ENCODE measurements at places on chromosomes 11 and 22.
A peak's percentile ranks its signal among the peaks of the same experiment; 100 is the strongest.

GRCh38 chr11:27694992-27695391 is 5.3 kb downstream of the BDNF start:
- peak; percentile 9 for DNase-seq

DNA sequence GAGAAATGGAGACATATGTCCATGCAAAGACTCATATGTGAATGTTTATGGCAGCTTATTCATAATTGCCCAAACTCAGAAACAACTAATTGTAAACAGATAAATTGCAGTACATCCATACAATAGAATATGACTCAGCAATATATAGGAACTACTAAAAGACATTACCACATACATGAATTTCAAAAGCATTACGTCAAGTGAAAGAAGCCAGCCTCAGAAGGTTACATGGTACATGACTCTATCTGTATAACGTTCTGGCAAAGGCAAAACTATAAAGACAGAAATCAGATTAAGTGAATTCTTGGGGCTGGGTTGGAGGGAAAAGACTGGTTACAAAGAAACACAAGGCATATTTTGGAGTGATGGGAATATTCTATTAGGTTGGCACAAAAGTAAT is 7.2 kb downstream of the KCTD21 start:
- no peak for DNase-seq

DNA sequence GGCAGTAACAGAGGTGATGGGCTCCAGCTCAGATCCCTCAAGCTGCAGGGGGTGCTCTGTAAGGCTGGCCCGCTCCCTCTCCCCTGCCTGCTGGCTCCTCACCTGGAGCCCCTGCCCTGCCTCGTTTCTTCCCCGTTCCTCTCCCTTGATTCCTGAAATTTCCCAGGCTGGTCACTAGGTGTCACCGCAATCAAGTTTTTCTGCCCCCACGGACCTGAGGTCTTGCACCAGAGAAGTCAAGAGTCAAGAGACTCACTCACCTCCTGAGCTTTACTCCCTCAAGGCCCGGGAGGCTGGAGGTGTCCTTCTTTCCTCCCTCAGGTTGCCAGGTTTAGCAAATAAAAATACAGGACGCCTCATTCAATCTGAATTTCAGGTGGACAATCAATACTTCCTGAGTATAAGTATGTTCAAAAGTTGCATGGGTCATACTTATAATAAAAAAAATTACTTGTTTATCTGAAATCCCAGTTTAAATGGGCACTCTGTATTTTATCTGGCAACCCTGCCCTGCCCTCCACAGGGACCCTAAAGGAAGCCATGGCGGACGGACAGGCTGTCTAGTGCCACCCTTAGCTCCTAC is 69.2 kb downstream of the SCUBE1 start:
- DNase-seq, result peak; percentile 18

- no peak for DNase-seq
These were observed 1.5 kb downstream of the TCIRG1 start for GRCh38 chr11:68040101-68040956.

GRCh38 chr11:123536690-123537437 is 106.8 kb downstream of the GRAMD1B start:
- DNase-seq, result no peak

GRCh38 chr11:623349-623869 is 1.3 kb downstream of the CDHR5 start:
- no peak for DNase-seq

GRCh38 chr11:121578251-121578976 is 125.6 kb upstream of the SORL1-AS1 start:
- no peak for DNase-seq

GRCh38 chr11:8015753-8016239 is 28.7 kb downstream of the EIF3F start:
- no peak for DNase-seq

- DNase-seq, result no peak
These were observed 99.6 kb upstream of the GRAMD1B start for GRCh38 chr11:123330471-123330870.

DNA sequence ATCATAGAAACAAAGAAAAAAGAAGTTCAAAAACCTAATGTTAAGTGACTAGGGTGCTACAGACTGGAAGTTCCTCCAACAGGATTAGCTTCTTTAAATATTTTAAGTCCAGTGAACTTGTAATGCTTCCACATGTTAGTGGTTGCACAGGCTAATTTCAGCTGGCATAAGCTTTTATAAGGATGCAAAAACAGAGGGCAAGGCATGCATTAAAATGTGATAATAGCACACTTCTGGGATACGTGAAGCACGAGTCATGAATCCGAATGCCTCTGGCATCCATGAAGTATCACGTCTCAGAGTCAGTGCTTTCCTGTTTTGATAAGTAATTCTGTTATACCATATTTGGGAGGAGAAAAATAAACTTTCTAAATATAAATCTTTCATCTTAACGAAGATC is 106.8 kb downstream of the DCDC1 start:
- DNase-seq, result no peak

GRCh38 chr11:130216221-130216550 is 56.6 kb downstream of the ST14 start:
- no peak for DNase-seq

GRCh38 chr11:30447058-30447640 is 124.2 kb downstream of the ARL14EP start:
- DNase-seq, result no peak

- DNase-seq, result no peak
These were observed 224.6 kb downstream of the MN1 start for GRCh38 chr22:27576815-27577573.

GRCh38 chr11:34631737-34632104 is 10.8 kb downstream of the EHF start:
- peak; percentile 94 for DNase-seq

DNA sequence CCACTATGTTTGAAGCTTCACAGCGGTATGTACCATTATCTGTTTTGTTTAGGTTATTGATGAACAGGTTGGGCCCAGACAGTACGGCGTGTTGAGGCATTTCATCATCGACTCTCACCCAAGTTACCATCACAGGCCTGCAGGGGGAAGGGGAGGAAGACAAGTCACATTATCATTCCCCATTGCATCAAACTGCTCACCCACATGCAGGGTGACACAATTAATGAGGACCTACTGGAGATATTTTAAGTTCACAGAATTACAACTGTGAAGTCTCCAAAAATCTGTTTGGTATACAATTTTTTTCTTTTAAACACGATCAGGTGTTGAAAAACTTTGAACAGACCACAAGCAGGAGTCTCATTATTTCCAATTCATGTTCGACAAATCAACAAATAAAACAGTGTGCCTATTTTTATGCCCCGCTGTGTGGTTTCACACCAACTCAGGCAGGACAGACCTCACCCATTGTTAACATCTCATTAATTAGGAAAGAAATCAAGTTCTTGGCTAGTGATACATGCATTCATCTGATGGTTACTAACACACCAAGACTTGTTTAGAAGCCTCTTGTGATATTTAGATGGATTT is 289.5 kb downstream of the CADM1 start:
- DNase-seq, result no peak

DNA sequence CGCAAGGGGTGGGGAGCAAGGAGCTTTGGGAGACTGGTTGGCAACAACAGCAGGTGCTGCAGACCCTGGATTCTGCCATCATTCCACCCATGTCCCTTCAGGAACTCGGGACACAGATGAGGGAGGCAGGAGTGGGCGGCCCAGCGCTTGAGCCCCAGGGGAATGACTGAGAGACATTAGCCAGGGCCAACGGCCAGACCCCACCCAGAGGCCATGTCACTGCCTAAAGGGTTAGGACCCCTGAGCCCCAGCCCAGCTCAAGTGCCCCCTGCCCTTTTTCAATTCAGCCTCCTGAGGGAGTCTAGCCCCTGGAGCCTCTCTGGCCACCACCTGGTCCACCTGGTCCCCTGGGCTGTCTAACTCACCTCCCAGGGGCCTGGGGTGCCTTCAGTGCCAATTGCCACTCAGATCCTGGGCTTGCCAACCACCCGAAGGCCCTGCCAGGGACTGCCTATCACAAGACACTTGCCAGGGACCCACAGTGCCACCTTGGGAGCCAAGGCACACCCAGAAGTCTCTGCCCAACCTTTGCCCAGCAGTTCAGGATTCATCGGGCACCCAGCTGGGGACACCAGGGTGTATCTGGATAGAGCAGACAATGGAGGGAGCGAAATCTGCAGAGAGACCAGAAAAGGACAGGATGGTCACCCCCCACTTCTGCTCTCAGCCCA is 16.6 kb downstream of the MFNG start:
- no peak for DNase-seq

GRCh38 chr11:15720460-15720859 is 605.7 kb downstream of the INSC start:
- DNase-seq, result no peak

- no peak for DNase-seq
These were observed 470.5 kb upstream of the CADM1 start for GRCh38 chr11:115974703-115975102.

- no peak for DNase-seq
These were observed 1.6 kb downstream of the CADM1 start for GRCh38 chr11:115502636-115503082.

DNA sequence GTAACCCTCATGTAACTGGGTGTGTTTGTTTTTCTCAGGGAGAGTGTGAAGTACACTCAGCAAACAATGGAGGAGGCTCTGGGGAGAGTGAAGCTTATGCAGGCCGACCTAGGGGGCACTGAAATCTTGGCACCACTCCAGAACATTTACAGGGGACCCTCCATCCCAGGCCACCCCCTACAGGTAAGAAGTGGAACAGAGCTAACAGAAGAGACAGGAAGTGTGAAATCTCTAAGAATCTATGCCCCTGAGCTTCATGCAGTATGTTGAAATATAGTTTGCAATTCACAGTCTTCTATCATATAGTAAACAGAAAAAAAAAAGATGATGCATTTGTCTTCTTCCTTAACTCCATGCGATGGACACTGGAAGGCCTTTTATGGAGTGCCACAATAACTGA is 8.4 kb downstream of the VWA5A start:
- no peak for DNase-seq

GRCh38 chr11:115848080-115848479 is 343.9 kb upstream of the CADM1 start:
- DNase-seq, result no peak

DNA sequence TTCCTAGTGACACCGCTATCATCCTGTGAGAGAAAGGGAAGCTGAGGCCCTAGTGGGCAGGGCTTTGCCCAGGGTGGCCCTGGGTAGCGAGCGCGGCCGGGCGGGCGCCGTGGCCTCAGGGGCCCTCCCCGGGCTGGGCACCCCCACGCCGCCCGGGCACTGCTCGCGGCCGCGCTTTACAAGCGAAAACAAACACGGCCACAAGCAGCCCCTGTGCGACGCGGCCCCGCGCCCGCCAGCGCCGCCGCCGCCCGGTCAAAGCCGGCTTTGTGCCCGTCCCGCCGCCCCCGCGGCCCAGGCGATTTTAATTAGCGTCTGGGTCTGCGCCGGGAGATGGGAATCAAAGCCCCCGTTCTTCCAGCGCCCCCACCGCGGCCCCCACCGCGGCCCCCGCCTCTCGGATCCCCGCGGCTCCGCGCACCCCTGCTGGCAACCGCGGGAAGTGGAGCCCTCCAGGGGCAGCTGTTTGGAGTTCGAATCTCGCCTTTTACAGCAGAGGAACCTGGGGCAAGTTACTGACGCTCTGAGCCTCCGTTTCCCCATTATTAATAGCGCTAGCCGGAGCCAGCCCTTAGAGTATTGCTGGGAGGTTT is 47.9 kb downstream of the CHRDL2 start:
- no peak for DNase-seq

DNA sequence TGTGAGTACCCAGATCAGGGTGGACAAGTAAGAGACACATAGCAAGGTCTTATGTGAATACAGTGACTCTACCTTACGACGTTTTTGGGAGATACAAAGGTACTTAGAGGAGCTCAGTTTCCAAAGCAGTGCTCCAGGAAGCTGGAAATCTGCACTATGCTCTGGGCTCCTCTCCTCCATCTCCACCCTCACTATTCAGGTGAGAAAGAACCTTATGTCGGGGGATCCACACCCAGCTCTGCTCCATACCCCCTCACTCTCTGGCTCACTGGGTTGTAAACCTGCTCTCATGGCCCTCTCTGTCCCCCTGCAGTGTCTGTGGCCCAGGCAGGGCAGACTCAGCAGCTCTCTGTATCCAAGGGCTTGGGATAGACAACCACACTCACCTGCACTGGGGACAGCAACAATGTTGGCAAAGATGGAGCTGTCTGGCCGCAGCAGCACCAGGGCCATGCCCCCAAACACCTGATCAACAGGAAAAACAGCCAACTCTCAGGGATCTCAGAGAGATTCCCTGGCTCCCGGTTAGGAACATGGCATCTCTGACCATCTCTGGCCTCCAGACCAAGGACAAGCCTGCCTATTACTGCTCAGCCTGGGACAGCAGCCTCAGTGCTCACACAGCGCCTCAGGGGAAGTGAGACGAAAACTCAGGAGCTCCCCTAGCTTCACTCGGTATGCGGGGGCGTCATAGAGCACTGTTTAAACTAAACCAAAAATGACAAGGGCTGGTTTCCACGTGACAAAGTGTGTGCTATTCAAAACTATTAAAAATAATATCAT is 60.9 kb upstream of the TOP3B start:
- DNase-seq, result no peak

DNA sequence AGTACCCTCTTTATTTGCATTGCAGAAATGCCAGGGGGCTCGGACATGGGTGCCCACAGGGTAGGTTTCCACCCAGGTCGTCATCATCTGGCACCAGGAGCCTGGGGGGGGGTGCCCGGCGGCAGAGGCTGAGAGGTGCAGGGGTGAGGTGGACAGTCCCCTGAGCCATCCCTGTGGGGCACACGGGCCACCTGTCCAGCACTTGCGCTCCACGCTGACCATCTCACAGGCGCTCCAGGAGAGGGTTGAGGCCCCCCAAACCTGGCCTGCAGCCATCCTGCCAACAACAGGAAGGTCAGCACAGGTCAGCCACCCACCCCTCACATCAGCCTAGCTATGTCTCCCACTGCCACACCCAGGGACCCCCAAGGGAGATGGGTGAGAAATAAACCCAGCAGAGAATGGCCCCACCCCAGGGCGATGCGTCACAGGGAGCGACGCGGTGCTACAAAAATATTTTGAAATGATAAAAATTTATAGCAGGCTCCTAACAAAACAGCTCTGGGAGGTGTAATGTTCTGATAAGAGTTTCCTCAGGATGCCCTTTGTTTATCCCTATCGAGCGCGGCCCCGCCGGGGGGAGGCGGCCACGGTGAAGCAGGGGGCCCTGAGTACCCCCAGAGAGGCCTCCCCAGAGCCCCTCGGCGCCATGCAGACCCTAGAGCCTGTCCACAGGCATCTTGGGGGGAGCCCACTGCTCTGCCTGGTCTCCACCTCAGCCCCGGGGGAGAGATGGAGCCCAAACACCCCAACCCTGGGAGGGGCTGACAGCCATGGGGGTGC is 21.0 kb upstream of the GNB1L start:
- no peak for DNase-seq

- peak; percentile 73 for DNase-seq
These were observed 1.1 kb upstream of the VPS37C start for GRCh38 chr11:61162092-61162941.

Data from DMS79 treated with DMSO at 0.1 percent for 48 hours (cell line).